Posterior vena cava (tissue), 2 donors: ENCODE measurements at places on chromosomes 11 and 22. TPM values are rescaled to one million over a fixed set of nuclear protein-coding genes. Genes with fewer than 3 reads are reported as not detected.

Gene ART1
- total RNA-seq = not detected

Gene DEFB131B
- not detected for total RNA-seq

Gene CRYBB2
- not detected for total RNA-seq

Gene UFD1
- total RNA-seq = 51.1 TPM

Gene GAB2
- total RNA-seq = 45.1 TPM

Gene NXPE4
- total RNA-seq = not detected

Gene MMP20
- total RNA-seq = not detected

Gene CRYBB1
- 1.7 TPM for total RNA-seq

Gene LUZP2
- total RNA-seq = 1.0 TPM

DNA sequence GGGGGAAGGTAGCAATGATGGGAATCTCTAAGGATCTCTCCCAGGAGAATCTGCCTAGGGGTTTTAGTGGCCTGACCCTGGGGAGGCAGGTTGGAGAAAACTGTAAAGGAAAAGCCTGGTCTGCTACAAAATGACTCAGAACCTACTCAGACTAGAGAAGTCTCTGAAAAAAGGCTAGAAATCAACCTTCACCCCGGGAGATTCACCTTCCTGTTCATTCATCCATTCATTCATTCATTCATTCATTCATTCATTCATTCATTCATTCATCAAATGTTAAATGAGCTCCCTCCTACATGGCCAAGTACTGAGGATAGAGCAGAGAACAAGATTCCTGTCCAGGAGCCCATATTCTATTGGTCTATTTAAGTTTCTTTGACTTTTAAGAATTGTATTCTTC is 8.9 kb upstream of the ANKK1 start:
- no peak for DNase-seq

DNA sequence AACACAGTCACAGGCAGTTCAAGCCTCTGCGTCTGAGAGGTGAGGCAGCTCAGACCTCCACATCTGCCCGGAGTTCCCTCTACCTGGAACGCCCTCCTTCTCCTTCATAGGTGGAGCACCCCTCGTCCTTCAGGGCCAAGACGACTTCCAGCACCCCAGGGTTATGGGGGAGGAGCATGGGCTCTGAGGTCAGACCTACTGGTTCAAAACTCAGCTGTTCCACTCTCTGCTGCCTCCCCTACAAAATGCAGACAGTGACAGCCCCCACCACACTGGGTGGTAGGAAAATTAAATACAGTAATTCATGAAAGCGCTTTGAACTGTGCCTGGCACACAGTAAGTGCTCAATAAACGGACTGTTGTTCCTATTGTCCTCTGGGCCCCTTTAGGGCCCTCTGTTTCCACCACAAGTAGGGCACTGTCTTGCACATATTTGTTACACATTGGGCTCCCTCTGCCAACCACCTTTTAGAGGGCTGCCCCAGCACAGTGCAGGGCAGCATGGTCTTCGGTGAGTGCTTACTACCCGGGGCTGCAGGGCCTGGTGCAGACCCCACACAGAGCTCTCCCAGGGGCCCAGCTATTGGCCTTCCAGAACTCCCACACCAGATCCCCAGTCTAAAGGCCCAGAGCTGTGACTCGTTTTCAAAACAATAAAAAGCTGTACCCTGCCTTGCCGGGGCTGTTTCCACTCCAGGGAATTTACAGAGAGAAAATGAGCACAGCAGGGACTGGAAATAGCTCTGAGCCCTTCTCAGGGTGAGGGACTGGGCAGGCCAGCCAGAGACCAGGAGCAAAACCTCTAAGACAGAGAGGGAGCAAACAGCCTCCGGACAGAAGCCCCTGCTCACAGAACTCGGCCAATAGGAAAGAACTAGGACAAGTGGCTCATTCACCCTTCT is 2.5 kb downstream of the TMEM184B start:
- DNase-seq = no peak

- DNase-seq = no peak
Measured at GRCh38 chr22:22089459-22090308, 107.1 kb upstream of the TOP3B start.

DNA sequence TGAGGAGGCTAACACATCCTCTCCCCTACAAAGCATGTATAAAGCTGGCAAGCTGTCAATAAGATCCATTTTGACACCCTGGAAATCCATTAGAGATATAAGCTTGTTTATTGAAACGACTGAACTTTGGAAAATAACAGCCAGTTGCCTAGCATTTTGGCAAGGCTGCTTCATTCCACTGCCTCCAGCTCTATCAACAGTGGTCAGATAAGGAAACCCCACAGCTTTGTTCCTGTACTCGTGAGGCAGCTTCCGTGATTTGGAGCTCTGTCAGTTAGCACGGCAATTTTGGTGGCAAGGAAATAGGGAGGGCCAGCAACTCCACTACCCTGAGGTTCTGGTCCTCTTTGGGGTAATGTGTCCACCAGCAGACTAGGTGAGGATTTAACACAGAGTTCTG is 2.0 kb upstream of the OR51S1 start:
- no peak for DNase-seq

GRCh38 chr11:1765871-1766718 is 2.4 kb upstream of the CTSD start:
- DNase-seq = peak; percentile 76

DNA sequence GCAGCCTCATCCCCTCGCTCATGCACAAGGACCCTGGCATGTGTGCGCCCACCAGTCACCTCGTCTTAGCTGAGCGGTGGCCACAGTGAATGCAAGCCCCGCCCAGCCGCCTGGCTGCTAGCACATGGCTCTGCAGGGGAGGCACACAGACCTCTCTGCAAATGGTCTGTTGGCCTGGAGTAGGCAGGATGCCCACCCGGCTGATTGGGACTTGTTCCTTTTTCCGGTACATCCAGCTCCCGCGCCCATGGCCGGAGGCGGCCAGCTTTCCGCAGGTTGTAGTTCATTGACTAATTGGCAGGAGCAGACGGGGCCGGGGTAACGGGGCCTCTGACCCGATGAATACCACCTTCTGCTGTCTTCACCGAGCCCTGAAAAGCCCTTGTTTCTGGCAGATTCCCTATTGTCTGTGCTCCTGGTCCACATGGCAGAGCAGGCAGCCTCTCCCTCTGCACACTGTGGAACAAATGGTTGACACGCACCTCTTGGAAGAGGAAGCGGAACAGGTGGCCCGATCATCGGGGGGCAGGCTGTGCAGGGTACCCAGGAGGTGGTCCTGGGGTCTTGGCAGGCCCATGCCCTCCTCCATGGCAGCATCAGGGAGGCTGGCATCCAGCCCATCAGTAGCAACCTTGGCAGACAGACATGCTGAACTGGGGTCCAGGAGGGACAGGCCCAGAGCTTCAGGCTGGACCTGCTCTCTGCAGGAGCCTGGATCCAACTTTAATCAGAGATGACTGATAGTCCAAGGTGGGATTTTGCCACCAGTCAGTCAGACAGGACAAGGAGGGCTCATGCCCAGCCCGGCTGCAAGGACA is 1512.0 kb downstream of the BRD1 start:
- DNase-seq = peak; percentile 71

GRCh38 chr11:34565417-34566207 is 52.0 kb upstream of the ELF5 start:
- DNase-seq = no peak

GRCh38 chr22:45261407-45262088 is 20.9 kb upstream of the KIAA0930 start:
- no peak for DNase-seq

GRCh38 chr11:72652873-72653630 is 21.2 kb downstream of the PDE2A start:
- no peak for DNase-seq

GRCh38 chr11:62556875-62557631 is 10.4 kb upstream of the AHNAK start:
- DNase-seq = no peak

GRCh38 chr11:122423273-122423672 is 232.2 kb upstream of the UBASH3B start:
- DNase-seq = no peak

DNA sequence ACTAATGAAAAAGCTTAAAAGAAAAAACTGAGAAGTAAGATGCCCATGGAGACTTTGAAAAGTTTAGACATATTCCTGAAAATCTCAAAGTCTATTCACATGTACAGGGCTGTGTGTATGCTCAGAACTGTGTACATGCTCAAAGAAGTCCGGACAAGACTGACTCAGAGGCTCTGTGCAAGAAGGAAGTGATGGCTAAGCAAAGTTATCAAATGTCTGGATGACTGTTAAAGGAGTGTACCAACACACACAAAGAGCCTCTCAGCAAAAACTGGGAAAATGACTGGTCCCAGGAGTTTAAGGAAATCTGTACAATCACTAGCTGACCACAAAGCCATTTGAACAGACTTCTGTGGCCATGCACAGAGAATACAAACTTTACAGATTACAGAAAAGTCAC is 33.1 kb upstream of the ARHGAP32 start:
- no peak for DNase-seq

GRCh38 chr11:78536933-78537332 is 37.7 kb downstream of the NARS2 start:
- no peak for DNase-seq

- DNase-seq = no peak
Measured at GRCh38 chr11:1707751-1708150, 10.8 kb downstream of the KRTAP5-6 start.

DNA sequence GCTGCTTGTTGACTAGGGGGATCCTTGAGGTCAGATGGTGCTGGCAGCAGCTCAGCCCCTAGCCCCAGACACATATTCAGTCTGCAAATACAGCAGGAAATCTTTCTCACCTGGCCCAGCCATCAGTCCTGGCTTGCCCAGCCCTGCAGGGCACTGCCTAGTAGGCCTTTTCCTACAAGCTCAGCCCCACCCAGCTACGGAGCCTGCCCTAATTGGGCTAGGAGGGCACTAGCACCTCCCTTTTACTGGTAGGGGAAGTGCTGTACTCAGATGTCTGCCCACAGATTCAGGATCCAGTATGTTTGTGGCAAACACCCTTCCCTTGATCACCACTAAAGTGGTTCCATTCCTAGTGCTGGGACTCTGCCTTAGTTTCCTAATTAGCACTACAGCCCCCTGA is 257.1 kb upstream of the CADM1 start:
- DNase-seq = no peak

DNA sequence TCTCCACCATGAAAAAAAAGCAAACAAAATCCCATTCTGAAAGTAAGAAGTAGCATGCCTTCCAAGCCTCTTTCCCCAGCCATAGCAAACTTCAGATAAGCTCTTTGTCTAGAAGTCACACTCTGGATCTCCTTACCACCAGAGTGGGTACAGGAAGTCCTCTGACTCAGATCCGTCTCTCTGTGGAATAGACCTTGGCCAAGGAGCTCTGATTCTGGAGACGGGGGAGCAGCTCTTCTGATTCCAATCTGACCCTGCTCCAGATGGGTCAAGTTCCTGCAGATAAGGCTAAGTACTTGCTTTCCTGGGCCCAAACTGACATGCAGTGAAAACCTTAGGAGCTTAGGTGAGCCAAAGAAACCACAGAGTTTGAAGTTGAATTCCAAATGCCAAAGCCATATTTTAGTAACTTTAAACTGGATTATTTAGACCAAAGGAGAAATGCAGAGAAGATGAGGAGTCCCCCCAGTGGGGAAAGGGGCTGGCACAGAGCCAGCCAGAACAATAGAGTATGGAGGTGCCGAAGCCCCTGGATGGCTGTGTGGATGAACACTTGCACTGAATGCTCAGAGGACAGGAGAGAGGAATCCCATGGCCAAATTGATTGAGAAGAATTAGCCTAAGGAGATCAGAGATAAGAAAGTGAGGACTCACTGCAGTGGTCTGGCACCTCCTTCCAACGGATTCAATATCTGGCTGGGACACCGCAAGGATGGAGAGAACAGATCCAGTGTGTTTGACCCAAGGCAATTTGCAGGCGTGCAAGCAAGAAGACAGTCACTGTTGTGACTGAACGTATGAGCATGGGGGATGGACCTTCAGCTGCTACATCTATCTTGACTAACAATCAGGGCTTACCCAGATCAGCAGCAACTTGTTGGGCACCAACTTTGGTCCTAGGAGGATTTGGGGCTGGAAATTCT is 54.9 kb downstream of the ENDOD1 start:
- DNase-seq = no peak

DNA sequence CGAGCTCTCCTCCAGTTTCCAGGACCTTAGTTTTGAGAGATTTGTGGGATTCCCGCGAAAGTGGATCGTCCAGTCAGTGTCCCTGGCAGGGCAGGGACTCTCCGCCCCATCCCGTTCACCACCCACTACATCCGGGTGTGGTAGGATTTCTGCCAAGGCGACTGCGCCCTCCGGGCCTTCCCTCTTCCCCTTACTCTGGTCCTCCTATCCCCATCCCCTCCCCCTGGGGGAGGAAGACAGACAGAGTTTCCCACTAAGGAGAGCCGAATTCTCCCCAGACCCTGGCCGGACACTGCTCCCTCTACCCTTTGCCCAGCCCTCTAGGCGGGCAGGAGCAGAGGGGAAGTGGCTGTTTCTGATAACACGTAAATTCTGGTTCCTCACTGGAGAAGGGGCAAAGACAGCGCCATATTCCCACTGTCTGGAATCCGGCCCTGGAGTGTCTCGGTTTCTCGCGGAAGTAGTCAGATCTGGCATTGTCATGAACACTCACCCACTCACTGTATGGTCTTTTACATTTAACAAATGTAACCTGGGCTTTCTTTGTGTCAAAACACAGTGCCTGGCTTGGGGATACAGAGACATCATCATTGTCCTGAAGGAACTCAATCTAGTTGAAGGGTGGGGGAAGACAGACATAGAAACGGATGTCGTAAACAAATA is 1.1 kb upstream of the NECTIN1 start:
- DNase-seq = peak; percentile 89

DNA sequence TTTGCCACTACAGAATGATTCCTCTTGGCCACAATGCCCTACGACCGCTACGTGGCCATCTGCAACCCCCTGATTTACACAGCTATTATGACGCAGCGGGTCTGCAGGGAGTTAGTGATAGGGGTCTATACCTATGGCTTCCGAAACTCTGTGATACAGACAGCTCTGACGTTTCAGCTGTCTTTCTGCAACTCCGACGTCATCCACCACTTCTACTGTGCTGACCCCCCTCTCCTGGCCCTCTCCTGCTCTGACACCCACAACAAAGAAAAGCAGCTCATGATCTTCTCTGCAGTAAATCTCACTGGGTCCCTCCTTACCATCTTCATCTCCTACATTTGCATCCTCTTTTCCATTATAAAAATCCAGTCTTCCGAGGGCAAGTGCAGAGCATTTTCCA is 52.3 kb upstream of the OR5P2 start:
- DNase-seq = no peak

GRCh38 chr11:7292922-7293321 is 41.2 kb downstream of the SYT9 start:
- no peak for DNase-seq
